ENCODE measurements at places on chromosomes 2 and 18. TPM values are rescaled to one million over a fixed set of nuclear protein-coding genes. Genes with fewer than 3 reads are reported as not detected.

The ZBTB7C gene
- 0.53 TPM for total RNA-seq

The CYP26B1 gene
- total RNA-seq, result not detected

The PKP4 gene
- 37.4 TPM for total RNA-seq

The TEKT4 gene
- not detected for total RNA-seq

All from activated naive CD4-positive, alpha-beta T cell treated with anti-CD3 and anti-CD28 coated beads, Interleukin-2, amount 10 ng/mL, durations not matched to agents 5 hours and 36 hours (primary cell).